ENCODE measurements at places on chromosomes 6 and 20.

- DNase-seq = no peak
Observed at GRCh38 chr6:25012657-25013056, 76.9 kb upstream of the RIPOR2 start.

- peak; percentile 70 for DNase-seq
Observed at GRCh38 chr6:28606424-28607391, 81.0 kb downstream of the GPX5 start.

- DNase-seq = no peak
Observed at GRCh38 chr6:168128631-168129291, 49.7 kb upstream of the FRMD1 start.

GRCh38 chr6:53335224-53335994 lies 13.3 kb downstream of the ELOVL5 start:
- DNase-seq = no peak

GRCh38 chr6:109720311-109720710 lies 29.2 kb downstream of the FIG4 start:
- no peak for DNase-seq

GRCh38 chr6:49052901-49053300 lies 410.2 kb downstream of the MMUT start:
- DNase-seq = no peak

DNA sequence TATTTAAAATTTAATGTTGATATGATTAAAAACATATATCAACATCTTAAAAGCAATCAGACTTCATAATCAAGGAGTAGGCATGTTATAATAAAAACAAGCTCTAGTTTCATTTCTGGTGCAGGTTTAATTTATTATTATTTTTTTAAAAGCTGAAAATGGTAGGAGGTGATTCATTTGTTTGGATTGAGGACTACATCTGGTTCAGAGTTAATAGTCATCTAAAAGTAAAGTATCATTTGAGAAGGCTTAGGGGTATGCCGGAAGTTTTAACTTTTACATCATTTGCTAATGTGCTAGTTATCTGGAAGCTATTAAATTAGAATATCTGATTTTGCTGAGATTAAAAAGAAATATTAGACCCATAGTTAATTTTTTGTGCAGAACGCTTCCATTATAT lies 169.5 kb upstream of the LAMA2 start:
- no peak for DNase-seq

DNA sequence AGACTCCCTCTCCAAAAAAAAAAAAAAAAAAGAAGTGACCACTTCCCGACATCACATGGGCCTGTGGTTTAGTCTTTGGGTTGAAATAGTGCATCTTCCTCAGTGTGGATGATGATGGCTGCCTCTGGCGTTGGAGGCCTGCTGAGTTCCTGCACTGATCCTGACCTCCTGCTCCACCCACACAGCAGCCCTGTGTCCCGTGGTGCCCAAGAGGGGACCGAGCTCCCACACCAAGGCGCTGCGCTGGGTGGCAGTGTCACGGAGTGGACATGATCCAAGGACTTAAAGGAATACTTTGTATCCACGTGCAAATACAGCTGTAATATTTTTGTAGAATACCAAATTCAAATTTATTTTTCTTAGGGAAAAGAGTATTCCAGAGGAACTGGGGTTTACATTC lies 109.2 kb upstream of the PHACTR3 start:
- DNase-seq = no peak

DNA sequence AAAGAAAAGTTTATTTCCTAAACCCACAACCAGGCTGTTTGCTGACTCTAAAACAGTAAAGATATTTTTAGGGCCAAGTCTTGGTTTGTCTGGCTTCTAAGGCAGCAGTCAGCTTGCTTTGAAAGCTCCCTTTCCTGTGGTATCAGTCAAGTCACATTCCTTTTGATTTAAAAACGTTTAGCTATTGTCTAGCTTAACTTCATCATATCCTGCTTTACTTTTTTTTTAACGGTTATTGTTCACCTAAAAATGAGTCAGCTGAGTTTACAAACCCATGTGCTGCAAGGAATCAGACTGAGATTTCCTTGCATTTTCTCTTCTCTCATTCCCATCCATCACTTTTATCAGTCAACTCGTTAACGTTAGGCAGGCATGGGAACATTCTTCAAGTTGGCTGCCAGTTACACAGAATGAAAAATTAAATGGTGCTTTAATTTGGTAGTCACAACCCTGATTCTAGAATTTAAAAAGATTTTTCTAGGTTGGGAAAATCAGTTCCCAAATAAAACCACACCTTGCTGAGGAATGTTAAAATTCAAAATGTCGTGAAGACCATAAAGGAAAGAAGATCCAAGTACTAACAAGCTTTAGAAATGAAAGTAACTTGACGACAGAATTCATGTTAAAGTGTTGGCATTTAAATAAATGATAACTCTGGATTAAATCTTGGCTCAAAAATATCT lies 45.9 kb downstream of the ELOVL5 start:
- DNase-seq = no peak

DNA sequence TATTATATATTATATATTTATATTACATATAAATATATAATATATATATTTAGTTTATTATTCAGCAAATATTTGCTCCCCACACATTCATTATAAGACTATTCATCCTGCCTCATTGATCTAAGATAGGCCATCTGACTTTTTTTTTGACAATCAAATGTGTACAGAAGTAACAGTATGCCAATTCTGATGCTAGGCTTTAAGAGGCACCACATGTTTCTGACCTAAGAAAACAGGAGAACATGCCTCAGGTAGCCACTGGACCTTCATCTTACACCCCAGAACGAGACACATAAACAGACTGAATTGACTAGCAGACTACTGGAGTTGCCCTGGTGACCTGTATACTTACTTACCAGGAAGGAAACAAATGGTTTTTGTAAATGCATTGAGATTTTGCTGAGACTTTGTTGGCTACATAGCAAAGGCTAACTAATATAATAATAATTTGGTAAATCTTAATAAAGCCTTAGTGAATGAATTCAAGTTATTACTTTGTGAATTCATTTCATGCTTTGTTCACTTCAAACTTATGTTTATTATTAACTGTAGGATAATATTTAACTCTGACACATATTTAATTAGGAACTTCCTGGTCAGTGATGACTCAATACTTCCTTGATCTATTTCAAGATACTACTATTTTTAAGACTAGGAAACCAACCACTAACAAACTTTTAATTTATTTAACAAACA lies 13.4 kb upstream of the MYO6 start:
- no peak for DNase-seq

GRCh38 chr6:11705069-11705468 lies 73.5 kb downstream of the ADTRP start:
- DNase-seq = no peak

- DNase-seq = peak; percentile 90
Observed at GRCh38 chr6:26156105-26156849, 69.0 kb downstream of the HFE start.

- no peak for DNase-seq
Observed at GRCh38 chr20:8388141-8388540, 256.1 kb downstream of the PLCB1 start.

DNA sequence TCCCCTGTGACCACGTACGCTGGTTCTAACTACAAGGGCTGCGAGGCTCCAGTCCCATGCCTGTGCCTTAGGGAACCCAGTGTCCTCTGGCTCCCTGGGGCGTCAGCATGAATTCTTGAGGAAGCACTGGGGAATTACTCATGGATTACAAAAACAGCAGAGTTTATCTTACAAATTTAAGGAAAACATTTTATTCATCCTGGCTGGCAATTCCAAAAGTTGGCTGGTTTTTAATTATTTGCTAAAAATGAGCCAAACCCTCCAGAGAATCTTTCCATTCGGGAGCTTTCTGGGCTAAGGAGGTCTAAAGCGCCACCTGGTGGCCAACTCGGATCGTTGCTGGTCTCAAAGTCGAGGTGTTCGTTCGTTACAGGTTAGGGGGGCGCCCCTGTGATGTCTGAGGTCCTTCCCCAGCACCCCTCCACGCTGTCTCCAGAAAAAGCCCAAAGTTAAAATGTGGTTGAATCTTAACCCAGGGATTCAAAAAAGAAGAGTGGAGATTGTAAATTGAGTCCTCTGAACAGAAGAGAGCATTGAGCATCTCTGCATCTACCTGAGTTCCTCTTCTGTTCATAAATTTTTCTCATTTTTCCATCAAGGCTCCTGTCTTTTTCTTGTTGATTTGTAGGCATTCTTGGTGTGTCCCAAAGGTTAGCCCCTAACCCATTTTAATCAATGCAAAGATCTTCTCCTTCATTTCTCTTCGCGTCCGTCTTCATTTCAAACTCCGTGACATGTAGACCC lies 99.4 kb downstream of the BFSP1 start:
- peak; percentile 35 for DNase-seq

DNA sequence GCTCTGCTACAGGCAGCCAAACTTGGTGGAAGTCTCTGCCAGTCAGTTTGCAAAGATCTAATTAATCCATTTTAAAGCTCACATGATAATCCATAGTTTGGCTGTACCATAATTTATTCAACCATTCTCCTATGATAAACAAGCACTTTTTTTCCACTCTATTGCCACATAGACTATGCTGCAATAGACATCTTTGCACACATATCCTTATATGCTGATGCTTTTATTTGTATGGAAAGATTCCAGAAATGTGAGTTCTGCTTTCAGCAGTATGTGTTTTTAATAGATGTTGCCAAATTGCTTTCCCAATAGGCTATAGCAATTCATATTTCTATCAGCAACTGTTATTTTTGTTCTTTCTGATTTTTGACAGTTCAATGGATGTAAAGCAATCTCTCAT lies 628.0 kb downstream of the KIF16B start:
- no peak for DNase-seq

- no peak for DNase-seq
Observed at GRCh38 chr6:51339728-51340127, 521.1 kb downstream of the TFAP2B start.

DNA sequence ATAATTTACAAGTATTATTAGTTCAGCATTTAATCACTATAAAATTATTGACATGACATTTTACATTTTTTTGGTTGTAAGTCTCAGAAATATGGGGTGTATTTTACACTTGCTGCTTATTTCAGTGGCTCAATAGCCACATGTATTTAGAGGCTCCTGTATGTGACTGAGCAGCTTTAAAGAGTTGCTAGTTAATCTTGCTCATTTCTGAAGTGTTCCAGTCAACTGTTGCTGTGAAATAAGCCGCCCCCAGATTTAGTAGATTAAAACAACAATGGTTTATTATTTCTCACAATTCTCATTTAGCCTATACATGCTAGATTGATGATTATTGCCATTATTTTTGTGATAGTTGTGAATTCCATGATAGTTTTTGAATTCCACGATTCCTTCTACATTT lies 23.0 kb downstream of the CD109 start:
- no peak for DNase-seq

DNA sequence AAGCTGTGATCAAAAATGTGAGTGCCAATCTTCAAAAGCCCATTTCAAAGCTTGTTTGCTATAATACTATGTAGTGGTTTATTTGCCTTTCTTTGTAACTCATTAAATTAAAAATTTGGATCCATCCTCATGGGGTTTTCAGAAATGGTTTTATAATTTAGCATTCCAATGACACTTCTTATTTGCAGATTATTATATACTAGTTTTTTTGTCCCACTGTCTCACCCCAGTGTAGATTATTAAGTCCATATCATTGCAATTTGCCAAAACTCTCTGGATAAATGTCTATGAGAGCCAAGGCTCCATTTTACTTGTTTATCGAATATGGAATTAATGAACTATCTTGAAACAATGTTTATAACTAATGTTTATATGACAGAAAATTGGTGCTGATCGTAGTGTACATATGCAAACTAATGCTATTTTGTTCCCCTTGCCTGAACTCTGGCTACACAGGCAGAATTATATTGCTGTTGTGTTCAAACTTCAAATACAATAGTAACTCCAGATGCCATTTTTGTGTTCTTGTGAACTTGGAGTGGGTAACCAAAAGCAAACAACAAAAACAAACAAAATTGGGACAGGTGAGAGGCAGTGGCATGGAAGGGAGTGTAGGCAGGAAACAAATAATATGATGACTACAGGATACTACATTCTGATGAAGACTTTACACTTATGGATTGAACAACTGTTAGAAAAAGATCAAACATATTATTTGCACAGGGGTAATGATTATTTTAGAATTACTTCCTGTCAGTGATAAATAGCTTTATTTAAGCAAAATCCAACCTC lies 307.1 kb upstream of the FLRT3 start:
- no peak for DNase-seq

GRCh38 chr6:165950316-165950715 lies 217.3 kb downstream of the TBXT start:
- DNase-seq = no peak

DNA sequence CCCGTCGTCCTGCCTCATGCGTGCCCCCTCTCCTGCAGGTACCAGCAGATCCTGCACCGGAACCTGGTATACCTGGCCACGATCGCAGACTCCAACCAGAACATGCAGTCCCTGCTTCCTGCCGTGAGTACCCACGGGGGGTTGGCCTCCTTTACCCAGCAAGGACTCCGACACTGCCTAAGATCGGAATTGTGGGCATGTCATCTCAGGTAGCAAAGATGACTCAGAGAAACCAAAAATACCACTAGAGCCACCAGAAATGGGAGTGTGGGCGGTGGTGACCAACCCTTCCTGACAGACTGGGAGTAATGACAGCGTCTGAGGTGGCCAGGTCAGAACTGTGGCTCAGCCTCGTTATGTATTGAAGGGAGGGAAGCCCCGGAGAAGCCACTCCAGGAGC lies 16.3 kb downstream of the SS18L1 start:
- no peak for DNase-seq

DNA sequence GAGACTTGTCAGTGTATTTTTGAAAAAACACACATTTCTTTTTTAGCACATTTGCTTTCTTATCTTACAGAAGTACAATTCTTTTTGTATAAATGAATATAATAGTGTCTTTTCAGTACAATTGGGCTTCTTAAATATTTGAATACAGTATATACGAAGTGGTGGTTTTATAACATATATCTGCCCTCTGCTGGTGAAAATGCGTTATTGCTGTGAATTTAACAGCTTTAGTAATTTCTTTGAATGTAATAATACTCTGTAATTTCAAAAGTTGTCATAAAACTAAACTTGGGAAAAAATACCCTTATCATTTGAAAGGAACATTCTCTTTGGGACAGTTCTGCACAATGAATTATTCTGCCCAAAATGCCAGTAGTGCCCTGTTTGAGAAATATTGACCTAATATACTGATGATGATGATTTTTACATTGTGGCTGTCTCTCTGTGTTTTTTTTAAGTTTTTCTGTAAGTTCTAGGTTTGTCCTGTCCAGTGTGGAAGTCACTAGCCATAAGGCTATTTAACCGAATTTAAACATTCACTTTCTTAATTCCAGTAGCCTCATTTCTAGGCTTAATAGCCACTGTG lies 19.0 kb downstream of the SMAP1 start:
- peak; percentile 57 for DNase-seq

DNA sequence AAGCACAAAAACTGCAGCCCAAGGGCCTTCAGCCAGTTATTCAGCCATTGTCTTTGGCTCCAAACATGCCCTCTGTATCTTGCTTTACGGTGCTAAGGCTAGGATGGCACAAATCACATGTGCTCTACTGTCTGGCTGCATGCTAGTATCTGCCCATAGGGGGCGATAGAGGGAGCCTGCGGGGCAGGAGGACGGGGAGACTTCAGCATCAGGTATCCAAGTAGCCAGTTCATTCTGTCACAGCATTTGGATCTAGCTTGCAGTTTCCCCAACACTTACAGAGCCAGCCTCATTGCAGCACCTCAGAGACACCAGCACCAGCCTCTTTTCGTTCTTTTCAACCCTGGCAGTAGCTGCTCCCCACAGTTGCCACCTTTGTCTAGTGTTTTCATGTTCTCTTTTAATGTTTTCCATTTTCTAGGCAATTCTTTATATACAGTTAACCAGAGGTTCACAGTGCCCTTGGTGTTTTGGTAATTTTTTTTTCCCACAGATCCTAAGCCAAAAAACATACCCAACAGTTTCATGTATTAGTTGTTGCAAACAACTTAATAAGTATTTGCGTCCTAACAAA lies 705.9 kb downstream of the PTPRT start:
- DNase-seq = no peak

- no peak for DNase-seq
Observed at GRCh38 chr6:154412106-154412820, 55.7 kb upstream of the IPCEF1 start.
